M059J (cell line): ENCODE measurements at places on chromosomes 7 and 10. TPM values are rescaled to one million over a fixed set of nuclear protein-coding genes. Genes with fewer than 3 reads are reported as not detected.

DNA sequence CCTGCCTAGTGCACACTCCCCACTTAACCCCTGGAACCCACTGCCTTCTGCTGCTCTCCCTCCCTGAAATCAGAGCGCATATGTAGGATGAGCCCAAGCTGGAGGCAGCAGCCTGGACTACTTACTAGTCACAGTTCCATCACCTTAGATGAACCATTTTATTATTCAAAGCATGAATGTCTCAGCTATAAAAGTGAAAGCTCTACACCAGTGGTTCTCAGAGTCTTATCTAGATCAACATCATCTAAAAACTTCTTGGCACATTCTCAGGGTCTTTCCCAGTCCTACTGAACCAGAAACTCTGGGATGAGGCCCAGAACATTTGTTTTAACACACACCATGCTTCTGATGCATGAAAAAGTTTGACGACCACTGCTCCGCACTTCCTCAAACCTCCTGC, 100.3 kb upstream of the ANK3 start:
- peak; percentile 35 for DNase-seq

DNA sequence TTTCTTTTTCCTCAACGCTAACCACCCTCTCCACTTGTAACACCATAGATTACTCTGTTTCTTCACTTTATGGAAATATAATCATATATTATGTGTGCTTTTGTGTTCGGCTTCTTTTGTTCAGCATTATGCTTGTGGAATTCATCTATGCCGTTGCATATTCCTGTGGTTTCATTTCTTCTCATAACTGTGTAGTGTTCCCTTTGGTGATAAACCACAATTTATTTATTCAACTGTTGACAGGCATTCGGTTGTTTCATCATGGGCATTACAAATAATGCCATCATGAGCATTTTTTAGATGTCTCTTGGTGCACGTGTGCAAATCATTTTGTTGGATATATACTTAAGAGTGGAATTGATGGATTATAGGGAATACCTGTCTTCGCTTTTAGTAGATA, 12.1 kb downstream of the AVL9 start:
- DNase-seq: peak; percentile 63

GRCh38 chr10:70258216-70258615, 25.0 kb upstream of the PPA1 start:
- DNase-seq: no peak

DNA sequence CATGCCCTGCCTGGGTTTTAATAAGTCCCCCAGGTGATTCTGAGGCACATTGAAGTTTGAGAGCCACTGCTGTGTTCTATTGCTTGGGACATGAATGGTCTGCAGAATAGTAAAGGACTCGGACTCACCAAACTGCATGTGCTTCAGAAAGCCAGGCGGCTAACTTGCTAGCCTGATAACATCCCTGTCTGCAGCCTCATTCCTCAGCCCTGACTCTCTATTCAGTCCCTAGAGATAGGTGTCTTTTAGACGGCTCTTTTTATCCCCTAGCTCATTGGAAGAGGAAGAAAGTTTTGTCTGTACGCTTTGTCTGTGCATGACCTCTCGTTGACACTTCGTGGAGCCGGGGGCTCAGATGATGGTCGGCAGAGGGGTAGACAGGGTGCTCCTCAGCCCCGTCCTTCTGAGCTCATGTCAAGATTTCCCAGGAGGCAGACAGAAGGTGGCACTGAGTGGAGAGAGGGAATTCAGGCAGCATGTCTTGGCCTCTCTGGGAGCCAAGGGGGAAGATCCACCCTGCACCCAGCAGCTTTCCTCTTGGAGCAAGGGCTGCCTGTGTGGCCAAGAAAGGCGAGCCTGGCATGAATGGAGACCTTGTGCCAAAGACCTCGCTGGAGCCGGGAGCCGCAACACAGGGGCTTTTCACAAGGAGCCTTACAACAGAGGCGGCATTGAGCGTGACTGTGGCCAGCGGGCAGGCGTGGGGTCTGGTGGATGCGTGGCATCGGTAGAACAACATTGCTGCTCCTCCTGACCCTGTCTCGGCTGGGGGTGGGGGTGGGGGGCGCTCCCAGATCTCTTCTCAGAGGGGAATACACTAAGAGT, 51.1 kb upstream of the PODXL start:
- no peak for DNase-seq

DNA sequence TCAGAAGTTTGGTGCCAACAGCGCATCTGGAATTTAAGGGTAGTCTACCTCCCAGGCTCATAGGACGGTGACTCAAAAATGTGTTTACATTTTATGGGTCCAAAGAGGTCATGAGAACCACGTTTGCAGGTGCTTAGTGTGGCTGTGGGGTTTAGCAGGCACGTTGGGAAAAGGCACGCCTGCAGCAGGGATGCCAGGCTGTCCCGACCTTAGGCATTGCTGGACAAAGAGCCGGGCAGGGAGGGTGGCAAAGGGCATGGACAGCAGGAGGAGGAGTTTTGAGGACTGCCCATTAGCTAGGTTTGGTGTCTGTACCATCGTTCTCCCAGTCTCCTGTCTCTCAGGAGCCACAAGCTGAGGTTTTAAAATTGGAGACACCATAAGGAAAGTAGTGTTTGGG, 104.4 kb downstream of the TRRAP start:
- DNase-seq: no peak

ADCYAP1R1 gene
- not detected in 2 replicates for total RNA-seq

EXOC4 gene
- total RNA-seq: 49.7 and 70.5 TPM in 2 replicates

SYT15 gene
- 0.02 and 0.05 TPM in 2 replicates for total RNA-seq

VPS26A gene
- 21.2 and 44.1 TPM in 2 replicates for total RNA-seq

ZNF282 gene
- total RNA-seq: 9.9 and 21.4 TPM in 2 replicates
